ENCODE measurements at places on chromosomes 16 and 17.
A peak's percentile ranks its signal among the peaks of the same experiment; 100 is the strongest.

GRCh38 chr16:23934610-23935236, 98.9 kb downstream of the PRKCB start:
- DNase-seq = no peak

- DNase-seq = no peak
Observed at GRCh38 chr17:17606416-17607000, 15.0 kb upstream of the PEMT start.

GRCh38 chr16:72094266-72094610, 591 bp downstream of the DHX38 start:
- DNase-seq = no peak

DNA sequence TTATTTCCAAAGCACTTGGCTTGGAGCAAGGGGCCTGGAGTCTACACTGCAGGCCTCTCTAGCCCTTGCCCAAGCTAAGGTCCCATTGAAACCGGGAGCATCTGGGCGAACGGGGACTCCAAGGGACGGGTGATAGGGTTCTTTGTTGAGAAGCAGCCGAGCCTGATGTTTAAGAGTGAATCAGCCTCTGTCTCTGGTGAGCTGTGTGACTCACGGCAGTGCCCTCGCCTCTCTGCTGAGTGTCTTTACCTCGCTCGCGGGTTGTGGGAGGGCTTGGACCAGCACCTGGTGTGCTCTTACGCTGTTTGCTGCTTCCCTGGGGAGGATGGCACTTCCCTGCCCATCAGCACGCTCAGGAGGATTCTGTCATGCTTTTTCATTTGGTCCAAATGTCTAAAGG, 1.3 kb downstream of the HGS start:
- DNase-seq = no peak

DNA sequence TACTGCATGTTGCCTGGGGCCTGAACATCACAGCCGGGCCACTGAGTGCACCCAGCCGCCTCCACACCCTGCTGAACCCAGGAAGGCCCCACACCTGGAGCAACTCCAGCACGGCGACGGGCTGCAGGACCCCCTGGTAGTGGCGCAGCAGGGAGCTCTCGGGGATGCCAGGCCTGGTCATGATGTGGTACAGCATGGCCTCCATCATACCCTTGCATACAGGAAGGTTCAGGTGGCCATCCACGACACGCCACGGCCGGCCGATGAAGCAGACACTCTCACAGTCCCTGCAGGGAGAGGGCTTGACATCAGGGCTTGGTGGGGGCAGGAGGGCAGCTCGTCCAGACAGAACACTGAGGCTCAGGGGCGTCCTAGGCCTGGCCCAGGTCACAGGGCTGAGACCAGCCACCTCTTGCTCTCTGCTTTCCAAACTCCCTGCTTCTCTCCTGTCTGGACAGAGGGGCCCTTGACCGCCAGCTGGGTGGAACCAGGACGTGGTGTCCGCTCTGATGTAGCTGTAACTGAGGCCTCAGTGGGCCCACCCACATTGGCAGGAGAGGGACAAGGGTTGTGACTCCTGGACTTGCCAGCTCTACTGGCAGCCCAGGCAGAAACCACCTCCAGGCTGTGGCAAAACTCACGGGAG, 60.3 kb downstream of the IL21R start:
- no peak for DNase-seq

DNA sequence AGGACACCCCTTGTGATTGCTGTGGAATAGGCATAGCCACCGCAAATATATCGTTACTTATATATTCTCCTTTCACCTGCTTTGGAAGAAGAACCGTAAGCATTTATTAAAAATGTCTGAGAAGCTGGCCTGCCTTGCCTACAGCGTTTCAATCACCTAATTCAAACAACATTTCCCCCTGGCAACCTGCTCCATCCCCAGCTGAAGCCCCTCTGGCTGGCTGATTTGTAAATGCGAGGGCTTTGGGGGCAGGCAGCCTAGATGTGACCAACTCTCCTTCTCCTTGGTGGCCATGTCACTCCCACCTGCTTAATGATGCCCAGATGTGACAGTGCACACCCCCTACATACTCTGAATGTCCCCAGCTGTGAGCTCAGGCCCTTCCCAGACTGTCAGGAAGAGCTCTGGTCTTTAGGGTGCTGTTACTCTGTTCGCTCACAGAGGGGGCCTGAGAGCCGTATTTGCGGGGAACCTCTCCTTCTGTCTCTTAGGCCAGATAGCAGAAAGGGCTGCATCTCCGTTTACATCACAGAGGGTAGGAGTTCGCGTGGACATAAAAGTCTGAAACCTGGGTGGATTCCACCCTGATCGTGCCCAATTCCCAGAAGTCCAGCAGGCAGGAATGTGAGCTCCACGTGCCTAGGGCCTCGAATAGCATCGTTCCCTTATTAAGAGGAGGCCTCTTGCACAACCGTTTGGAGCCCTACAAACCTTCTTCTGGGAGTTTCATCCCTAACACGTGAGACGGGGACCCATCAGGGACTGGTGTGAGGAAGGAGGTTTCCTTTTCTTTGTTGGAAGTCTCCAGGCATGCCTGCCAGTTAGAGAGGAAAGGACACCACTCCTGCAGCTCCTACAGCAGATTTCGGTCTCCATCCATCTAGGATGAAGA, 2.4 kb upstream of the SDK2 start:
- DNase-seq = peak; percentile 44

DNA sequence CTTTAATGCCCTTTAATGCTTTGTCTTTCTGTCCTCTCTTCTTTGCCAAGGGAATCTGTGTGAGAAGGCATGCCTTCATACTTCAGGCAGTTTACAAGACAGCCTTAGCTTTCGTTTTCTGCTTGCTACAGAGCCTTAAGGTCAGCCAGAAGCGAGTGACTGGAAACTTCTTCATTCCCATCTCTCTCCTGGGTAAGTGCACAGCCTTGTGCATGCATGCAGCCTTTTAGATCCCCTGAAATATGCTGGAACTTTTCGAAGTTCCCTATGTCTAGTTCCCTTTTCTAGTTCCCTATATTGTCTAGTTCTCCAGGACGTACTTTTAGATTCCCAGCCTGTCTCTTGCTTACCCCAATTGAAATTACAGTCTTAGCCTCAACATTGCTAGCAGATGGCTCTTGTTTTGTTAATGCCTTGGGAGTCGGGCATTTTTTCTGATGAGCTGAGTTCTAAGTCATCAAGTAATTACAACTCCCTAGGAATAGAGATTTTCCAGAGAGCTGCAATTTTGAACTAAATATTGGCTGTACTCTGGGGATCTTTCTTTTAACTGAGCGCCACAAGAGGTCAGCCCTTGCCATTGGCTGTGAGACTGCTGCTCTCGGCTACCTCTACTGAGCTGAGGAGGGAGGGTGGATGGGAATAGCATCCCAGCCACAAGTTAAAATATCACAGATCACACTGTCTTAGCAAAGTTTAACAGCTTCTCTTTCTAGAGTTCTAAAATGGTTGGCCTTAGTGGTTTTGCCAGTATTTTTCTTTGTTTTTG, 22.7 kb upstream of the PPM1D start:
- no peak for DNase-seq

- DNase-seq = no peak
Observed at GRCh38 chr17:61251939-61252865, 147.4 kb upstream of the TBX2 start.

DNA sequence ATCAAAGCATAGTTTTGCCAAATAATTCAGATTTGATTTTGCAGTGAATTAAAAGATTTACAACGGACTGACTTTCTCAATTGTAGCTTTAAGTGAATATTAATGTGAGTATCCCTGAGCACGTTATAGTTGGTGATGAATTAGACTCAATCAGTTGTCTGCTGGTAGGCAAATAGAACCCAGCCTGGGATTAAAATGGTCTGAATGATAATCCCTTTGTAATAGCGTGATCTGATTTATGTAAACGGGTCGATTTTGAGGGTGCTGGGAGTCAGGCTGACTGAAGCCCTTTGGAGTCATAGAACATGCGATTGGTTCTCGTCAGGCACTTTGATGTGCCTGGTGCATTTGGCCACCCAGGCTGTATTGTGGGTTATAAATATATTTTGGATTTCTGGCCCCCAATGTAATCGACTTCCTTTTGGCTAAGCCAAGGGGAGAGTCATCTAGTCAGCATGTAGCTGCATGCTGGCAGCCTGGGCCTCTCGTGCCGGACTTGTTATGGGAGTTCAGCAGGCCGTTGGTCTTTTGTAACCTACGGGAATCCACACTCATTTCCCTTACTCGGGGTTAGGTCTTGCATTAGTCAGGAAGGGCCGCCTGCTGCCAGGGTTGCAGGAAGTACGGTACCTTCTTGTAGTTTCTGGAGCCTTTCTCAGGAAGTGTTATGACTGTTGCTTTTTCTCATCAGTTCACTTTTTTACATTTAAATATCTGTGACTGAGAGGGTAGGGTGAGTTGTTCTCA, 5.4 kb downstream of the PGS1 start:
- no peak for DNase-seq

GRCh38 chr17:48787828-48788227, 29.2 kb downstream of the TTLL6 start:
- no peak for DNase-seq

DNA sequence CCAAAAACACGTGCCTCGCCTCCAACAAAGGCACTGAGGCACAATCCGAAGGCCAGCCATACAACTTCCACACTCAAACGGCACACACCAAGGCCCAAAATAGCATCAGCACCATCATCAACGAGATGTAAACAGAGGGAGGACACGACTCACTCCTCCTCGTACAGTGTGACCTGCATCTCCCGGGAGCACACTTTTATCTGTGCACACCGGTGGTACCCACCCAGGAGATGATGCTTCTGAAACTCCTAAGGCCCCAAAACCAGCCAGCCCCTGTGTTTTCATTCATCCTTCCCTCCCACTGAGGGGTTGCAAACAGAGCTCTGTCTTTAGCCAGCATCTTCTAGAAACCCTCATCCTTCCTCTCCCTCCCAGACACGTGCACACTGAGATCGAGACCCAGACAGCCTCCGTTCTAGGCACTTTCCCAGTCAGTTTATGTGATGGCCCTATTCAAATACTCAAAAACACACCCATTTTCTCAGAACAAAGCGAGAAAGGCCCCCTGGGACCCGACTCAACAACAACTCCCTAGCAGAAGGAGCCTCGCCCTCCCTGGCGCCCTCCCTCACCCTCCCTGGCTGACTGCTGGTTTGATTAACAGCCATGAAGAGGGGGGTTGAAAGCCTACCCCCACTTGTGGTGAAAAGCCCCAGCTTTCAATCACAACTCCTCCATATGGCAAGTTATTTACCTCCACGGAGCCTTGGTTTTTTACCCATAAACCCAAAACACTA, 76.3 kb downstream of the GAS7 start:
- no peak for DNase-seq

DNA sequence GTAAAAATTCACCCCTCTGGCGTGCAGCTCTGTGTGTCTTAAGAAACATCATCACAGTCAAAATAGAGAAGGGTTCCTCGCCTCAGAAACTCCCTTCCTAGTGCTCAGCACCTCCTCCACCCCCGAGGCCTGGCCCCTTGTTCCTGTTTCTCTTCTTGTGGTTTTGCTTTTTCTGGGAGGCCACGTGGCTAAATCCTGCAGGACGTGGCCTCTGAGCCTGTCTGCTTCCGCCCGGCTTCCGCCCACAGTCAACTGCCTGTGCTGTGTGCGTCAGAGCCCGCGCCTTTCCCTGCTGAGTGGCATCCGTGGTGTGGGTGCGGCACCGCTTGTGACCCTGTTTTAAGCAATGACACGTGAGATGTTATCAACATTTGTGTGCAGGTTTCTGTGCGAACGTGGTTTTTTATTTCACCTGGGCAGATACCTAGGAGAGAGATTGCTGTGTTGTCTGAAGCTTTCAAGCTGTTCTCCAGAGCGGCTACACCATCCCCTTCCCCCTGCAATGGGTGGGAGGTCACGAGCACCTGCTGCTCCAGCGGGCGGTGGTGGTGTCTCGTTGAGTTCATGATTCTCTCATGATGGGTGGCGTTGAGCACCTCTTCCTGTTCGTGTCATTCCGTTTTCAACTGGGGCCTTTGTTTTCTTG, 21.7 kb downstream of the ACSF3 start:
- DNase-seq = no peak

GRCh38 chr16:86748652-86749051, 170.3 kb downstream of the FOXL1 start:
- no peak for DNase-seq

DNA sequence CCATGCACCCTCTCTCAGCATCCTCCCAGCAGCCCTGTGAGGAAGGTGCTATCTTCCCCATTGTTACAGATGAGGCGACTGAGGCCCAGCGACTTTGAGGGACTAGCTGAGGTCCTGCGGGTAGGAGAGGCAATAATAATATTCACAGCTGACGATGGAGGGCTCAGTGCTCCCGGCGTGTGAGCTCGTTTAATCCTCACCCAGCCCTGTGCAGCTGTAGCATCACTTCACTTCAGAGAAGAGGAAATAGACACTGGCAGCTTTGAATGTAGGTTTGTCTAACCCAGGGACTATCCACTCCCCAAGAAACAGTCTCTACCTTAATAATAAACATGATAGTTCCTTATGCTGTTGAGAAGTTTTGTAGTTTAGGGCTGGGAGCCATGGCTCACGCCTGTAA, 21.6 kb downstream of the LASP1 start:
- no peak for DNase-seq

- DNase-seq = peak; percentile 67
Observed at GRCh38 chr17:57471868-57472368, 215.6 kb downstream of the MSI2 start.

GRCh38 chr16:3690980-3691720, 26.2 kb downstream of the TRAP1 start:
- DNase-seq = no peak

GRCh38 chr16:68246666-68247065, 1.5 kb downstream of the PLA2G15 start:
- no peak for DNase-seq

- DNase-seq = no peak
Observed at GRCh38 chr17:46117850-46118696, 75.2 kb downstream of the KANSL1 start.

- DNase-seq = no peak
Observed at GRCh38 chr17:144936-145670, 7.7 kb downstream of the SCGB1C2 start.

- DNase-seq = no peak
Observed at GRCh38 chr17:42279776-42280630, 3.8 kb upstream of the STAT5B start.

GRCh38 chr16:11151885-11152629, 103.9 kb downstream of the SOCS1 start:
- no peak for DNase-seq

DNA sequence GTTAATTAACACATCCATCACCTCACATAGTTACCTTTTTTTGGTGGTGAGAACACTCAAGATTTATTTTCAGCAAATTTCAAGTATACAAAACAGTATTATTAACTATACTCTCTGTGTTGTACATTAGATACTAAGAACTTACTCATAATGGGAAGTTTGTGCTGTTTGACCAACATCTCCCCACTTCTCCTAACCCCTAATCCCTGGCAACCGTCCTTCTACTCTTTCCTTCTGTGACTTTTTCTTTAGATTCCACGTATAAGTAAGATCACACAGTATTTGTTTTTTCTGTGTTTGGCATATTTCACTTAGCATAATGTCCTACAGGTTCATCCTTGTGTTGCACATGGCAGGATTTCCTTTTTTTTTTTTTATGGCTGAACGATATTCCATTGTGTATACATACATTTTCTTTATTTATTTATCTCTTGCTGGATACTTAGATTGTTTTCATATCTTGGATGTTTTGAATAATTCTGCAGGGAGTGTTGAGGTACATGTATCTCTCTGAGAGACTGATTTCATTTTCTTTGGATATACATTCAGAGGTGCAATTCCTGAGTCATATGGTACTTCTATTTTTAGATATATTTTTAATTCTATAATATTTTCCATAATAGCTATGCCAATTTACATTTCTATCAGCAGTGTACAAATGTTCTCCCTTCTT, 19.0 kb downstream of the PPM1D start:
- no peak for DNase-seq

GRCh38 chr16:30551781-30552180, 6.4 kb downstream of the ZNF764 start:
- DNase-seq = no peak
